ENCODE measurements at places on chromosomes 12 and 14.

DNA sequence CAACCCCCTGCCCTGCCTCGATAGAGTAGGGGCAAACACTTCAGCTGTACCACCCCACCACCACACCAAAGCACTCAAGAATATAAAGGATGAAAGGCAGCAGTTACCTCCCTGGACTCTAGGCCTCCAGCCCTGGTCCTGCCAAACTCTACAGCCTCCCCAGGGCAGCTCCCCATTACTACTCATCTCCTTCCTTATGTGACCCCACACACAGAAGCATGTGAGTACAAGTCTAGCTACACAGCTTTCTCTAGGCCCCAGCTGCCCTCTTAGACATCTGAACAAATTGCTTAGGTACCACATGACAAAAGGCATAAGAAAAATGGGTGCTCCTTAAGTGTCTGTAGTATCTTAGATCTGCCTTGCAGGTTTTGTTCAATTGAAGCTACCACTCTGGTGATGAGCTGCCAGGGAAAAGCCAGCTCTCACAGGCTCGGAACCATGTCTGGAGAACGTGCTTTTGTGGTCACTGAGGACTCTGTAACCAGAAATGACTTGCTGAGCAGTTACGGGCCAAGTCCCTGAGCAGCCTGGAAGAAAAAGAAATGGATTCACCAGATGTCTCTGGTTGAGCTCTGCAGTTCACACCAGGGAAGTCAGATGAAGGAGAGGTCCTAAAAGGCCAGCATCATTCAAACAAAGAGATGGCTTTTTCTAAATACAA lies 32.8 kb downstream of the FMNL3 start:
- DNase-seq, result no peak

GRCh38 chr12:62251609-62251958 lies 8.6 kb upstream of the USP15 start:
- no peak for DNase-seq

- DNase-seq, result no peak
Observed at GRCh38 chr12:19166956-19167355, 37.4 kb downstream of the PLEKHA5 start.

DNA sequence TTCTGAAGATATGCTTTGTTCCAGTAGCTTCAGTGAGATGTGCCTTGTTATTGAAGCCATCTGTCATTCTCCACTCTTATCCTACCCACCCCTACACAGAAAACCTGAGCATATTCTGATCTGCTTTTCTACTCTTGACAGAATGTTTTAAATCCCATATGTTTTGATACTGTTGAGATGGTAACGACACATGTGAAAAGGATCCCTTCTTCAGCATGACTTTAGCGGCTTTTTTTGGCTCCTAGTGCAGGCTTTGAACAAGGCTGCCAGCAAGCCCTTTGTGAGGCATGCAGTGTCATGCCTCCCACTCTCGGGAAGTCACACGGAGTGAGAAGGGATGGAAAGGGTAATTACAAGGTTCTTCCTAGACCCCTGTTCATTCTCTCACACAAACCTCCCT lies 228.8 kb upstream of the RGS6 start:
- no peak for DNase-seq

DNA sequence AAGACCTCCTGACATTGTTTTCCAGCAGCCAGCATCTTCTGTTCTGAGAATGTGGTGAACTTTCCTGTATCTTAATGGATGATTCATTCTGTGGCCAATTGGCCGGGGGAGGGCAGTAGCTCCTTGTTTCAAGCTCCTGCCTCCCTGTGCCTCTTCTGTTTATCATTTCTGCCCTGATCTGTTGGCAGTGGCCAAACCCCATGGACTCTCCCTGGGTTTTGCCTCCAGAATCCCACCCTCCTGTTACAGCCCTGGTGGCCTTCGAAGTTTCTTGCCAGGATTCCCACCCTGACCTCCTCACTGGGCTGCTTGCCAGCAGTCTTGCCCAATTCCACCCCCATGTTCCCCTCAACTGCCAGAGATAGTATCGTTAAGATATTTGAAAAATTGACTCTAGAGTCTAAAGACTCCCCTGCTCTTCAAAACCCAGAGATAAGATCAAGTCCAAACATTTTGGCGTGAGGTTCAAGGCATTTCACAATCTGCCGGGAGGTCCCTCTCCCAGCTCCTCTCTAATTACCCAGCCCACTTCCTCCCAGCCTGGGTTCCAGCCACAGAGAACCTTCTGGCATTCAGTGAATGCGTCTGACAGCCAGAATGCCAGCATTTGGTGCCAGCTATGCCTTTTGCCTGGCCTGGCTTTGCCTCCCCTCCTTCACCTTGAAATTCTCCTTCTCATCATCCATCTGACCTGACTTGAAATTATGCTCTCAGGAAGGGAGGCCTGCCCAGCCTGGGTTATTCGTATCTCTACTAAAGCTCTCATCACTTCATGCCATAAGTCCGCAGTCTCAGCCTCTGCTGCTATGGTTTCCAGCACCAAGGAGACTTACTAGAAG lies 37.7 kb upstream of the TXNRD1 start:
- DNase-seq, result no peak

GRCh38 chr12:16857456-16857923 lies 251.5 kb upstream of the LMO3 start:
- no peak for DNase-seq

DNA sequence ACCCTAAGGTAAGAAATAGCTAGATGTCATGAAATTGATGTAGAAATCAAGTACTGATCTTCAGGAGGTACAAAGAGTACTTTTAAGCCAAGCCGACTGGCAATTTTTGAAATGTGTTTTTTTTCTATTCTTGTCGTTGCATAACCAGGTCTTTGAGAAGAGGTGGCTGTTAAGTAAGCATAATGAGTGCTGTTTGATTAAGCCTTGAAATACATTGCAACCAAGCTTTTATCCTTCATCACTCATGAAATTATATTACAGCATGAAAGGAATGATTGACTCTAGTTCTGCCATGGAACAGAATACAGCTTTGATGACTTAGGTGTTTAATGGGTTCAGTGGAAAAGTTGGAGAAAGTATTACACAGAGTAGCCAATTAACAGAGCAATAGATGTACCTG lies 1720.2 kb upstream of the SEL1L start:
- DNase-seq, result no peak

- no peak for DNase-seq
Observed at GRCh38 chr14:25943329-25943728, 654.5 kb downstream of the NOVA1 start.

Measured in NCI-H2081 (cell line).